ENCODE measurements at places on chromosomes 7 and 10.

DNA sequence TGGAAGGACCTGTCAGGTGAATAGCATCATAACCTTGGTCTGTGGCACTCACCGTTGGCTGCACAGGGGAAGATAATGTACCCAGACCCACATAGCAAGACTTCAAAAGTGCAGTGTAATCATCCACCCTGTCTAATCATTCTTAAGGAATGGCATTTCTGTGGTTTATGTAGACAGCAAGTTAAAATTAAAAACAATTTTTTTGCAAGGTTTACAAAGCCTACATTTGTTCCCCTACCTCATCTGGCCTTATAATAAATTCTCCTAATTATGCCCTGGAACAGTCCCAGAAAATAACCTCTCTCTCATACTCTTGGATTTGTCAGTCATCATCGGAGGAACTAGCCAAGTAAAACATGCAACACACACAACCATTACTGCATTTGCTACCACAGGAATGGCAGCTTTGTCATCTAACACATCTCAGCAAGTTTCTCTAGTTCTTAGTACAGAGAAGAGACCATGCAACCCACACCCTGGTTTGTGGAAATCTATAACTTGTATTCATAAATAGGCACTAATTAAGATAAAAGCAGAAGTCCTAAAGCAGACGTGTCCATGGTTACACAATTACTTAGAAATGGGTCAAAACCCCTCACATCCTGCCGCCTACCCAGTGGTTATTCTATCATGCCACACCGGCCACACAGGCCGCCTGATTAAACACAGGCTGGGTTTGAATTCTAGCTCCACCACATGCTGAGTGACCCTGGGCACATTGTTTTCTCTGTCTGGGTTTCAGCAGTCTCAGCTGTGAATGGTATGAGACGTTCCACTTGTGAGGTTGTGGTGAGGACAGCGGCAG is 19.1 kb downstream of the ABLIM1 start:
- no peak for DNase-seq

- DNase-seq: no peak
Measured at GRCh38 chr10:48302515-48303476, 3.7 kb upstream of the MAPK8 start.

DNA sequence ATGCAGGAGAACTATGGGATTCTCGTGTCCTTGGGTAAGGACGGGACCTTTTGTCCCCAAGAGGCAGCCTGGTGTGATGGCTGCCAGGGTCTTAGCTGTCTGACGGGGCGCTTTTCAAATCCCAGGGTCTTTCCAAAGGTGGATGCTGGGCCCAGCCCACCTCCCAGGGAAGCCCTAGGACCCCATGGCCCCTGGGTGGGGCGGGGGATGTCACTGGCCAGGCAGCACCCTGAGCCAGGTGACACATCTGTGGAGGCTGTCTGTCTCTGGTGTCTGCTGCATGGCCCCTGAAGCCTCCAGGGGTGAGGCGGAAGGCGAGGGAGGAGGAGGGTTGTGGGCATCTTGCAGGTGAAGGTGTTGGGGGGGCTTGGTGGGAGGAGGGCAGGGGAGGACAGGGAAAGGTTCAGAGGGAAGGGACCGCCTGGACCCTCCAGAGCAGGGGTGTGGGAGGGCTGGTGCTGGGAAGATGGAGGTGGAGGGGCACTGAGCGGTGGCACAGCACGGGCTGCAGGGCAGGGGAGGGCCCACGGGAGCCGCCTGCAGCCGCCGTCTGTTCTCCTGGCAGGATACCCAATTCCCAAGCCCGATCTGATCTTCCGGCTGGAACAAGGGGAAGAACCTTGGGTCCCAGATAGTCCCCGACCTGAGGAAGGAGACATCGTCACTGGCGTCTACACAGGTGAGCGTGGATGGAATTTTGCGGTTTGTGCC is 7.0 kb downstream of the ZNF316 start:
- DNase-seq: no peak

- DNase-seq: no peak
Measured at GRCh38 chr10:6187278-6187677, 15.5 kb upstream of the PFKFB3 start.

GRCh38 chr7:42734568-42734967 is 177.3 kb downstream of the C7orf25 start:
- DNase-seq: no peak

DNA sequence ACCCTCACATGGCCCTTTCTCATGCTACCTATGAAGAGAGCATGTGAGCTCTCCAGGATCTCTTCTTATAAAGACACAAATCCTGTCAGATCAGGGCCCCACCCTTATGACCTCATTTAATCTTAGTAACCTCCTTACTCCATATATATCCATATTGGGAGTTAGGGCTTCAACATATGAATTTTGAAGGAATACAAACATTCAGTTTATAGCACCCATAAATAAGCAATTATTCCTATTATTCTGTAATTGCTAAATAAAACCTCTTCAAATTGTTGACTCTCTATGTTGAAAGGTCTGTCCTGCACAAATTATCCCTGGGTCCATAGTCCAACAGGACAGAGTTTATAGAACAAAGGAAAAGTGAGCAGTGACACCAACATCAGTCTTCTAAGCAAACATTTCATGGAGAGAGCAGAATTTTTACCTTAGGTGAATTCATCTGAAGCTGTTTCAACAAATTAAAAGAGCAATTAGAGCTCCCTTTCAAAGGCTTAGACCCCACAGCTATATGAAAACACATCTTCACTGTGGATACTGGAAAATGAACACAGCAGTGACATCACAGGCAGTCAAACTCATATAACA is 12.2 kb downstream of the DOCK4 start:
- DNase-seq: no peak

DNA sequence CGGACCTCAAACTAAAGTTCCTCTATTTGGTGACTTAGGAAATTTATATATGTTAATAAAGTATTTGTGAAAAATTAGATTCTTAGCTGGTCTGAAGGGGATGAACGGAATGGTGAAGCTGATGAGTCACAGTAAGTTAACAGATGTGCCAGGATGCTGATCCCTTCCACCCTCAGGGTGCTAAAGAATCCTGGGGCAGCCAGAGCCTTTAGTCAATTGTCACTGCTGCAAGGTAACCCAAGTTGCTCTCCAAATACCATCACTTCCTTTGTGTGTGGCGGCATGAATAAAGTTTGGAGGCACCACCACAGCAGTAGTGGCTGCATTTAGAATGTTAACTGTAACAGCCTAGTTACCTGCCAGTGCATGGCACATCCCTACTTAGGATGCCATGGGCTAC is 222.6 kb upstream of the PPP1R3A start:
- DNase-seq: no peak

- no peak for DNase-seq
Measured at GRCh38 chr10:2165771-2166460, 428.6 kb upstream of the ADARB2 start.

- no peak for DNase-seq
Measured at GRCh38 chr7:909358-910329, 33.3 kb downstream of the GET4 start.

GRCh38 chr7:781936-782529 is 50.2 kb upstream of the SUN1 start:
- no peak for DNase-seq

- no peak for DNase-seq
Measured at GRCh38 chr10:124949543-124949942, 7.6 kb downstream of the ZRANB1 start.

Data from stimulated activated CD4-positive, alpha-beta T cell treated with anti-CD3 and anti-CD28 coated beads, Interleukin-2, amount 100 ng/mL, for 24 hours (primary cell).